Colonic mucosa (tissue), 4 donors: ENCODE measurements at places on chromosomes 2 and 18.
A peak's percentile ranks its signal among the peaks of the same experiment; 100 is the strongest.

DNA sequence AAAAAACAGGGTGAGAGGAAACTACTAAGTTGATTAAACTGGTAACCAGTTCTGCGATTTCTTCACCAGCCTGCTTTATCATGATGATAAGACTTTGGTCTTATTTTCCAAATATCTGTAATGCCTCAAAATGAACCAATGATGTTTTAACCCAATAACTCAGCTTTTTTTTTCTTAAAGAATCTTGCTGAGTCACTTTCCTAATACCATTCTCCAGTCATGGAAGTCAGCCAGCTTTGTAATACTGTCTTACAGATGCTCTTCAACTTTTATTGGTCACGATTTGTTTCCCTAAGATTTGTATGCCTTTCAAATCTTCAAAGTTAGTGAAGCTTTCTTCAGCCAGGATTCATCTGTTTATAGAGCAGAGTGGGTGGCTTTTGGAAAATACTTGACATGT is 47.7 kb upstream of the SMIM21 start:
- no peak for DNase-seq

DNA sequence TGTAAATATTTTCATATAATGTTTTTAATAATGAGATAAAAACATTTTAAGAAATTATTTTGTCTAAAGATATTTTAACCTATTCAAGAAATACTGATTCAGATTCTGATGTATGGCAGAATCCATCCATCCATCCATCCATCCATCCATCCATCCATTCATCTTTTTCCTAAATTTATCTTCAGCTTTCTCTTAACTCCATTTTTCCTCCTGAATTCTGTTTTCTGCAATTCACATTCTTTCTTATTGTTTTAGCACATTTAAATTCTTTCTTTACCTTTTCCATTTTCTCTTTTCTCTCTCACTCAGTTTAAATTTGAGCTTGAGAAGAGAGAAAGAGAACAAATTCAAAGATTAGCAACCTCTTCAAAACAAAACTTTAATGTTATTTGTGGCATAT is 3.6 kb downstream of the LRP1B start:
- DNase-seq: no peak

- no peak for DNase-seq
Observed at GRCh38 chr2:129756276-129756675, 223.2 kb upstream of the RAB6C start.

DNA sequence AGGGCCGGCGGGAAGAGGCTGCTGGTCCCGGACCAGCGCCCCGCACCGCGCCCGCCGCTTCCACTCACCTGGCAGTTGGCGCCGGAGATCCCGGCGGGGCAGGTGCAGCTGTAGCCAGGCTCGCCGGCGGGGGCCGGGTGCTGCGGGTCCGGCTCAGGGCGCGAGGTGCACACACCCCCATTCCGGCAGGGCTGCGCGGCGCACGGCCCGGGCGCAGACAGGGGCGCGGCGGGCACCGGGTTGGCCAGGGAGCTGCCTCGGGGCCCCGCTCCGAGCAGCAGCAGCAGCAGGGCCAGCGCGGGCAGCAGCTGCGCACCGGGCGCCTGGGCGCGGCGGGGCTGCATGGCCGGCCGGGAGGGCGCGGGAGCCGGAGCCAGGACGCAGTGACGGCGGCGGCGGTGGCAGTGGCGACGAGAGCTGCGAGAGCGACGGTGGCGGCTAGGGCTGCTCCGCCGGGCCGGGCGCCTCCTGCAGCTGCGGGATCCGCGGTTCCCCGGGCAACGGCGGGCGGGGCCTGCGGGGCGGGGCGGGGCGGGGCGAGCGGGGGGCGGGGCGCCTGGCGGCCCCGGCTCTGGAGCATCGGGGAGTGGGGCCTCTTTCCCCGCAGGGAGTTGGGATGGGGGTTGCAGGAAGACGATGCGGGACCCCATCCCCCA is at the start of gene DNER:
TSS of gene DNER (minus strand) at position 476 of the 656 bp plus-strand sequence. CDS start at position 344, 132 bp downstream.
- peak; percentile 38 for DNase-seq

DNA sequence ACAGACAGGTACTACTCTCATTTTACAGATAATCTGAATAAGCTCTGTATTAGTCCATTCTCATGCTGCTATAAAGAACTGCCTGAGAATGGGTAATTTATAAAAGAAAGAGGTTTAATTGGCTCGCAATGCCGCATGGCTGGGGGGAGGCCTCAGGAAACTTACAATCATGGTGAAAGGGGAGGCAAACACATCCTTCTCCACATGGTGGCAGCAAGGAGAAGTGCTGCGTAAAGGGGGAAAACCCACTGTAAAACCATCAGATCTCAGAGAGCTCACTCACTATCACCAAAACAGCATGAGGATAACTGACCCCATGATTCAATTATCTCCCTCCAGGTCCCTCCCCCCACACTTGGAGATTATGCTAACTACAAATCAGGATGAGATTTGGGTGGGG is 254.4 kb downstream of the KCNE4 start:
- DNase-seq: no peak

- peak; percentile 40 for DNase-seq
Observed at GRCh38 chr2:109260886-109261700, 132.1 kb downstream of the SH3RF3 start.

- no peak for DNase-seq
Observed at GRCh38 chr2:240626531-240627300, 1.4 kb downstream of the GPR35 start.

- DNase-seq: peak; percentile 22
Observed at GRCh38 chr18:34222307-34223163, 2.2 kb downstream of the NOL4 start.

DNA sequence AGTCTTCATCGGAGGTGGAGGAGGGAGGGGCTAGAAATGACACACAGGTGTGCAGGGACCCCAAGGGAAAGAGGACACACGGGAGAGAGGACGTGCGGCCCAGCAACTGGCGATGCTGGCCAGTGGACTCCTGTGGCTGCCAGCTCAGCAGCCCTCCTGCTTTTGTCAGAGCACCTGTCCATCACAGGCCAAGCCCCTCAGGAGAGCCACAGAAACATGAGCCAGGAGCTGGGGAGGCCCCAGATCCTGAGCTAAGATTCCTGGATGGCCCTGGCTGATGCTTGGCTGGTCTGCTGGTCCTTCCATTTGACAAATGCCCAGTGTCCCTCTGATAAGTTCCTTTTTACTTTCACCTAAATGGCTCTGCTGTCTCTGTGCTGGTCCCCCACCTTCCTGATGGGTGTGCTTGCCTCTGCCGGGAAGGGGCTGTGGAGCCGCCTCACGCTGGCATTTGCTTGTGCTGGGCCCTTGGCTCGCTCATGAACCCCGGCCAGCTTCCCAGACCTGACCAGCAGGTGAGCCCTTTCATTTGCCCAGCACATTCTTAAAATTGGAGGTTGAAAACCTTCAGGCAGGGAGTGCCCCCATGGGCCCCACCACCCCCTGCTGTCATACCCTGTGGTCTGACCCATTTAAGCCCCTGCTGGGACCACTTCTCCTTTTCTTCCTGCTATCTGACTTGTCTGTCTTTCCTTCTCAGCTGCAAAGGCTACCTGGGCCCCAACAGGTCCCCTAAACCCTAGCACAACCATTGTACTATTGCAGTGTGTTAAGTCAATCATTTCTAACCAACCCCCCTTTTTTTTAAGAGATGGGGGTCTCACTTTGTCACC is 37.3 kb downstream of the CYP27C1 start:
- DNase-seq: no peak

GRCh38 chr2:102743259-102743658 is 18.6 kb upstream of the TMEM182 start:
- DNase-seq: no peak

GRCh38 chr2:118667964-118668363 is 179.5 kb downstream of the EN1 start:
- no peak for DNase-seq

GRCh38 chr2:231170055-231170454 is 28.4 kb upstream of the ARMC9 start:
- no peak for DNase-seq
